Stimulated activated CD4-positive, alpha-beta T cell treated with anti-CD3 and anti-CD28 coated beads, Interleukin-15, amount 100 ng/mL, for 48 hours (primary cell): ENCODE measurements at places on chromosomes 16 and 17.

- DNase-seq, result no peak
Measured at GRCh38 chr17:62601471-62601870, 26.0 kb upstream of the MRC2 start.

DNA sequence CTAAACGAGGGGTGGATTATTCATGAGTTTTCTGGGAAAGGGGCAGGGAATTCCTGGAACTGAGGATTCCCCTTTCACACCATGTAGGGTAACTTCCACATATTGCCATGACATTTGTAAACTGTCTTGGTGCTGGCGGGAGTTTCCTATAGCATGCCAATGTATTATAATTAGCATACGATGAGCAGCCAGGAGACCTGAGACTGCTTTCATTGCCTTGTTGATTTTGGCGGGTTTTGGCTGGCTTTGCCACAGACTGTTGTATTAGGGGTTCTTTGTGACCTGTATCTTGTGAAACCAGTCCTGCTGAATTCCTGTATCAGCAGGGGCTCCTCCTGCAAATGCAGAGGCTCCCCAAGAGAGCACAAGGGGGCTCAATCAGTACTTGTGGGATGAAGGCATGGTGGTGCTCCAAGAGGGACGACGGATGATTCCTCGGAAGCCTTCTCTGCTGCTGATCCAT, 104.4 kb upstream of the CACNG5 start:
- no peak for DNase-seq

DNA sequence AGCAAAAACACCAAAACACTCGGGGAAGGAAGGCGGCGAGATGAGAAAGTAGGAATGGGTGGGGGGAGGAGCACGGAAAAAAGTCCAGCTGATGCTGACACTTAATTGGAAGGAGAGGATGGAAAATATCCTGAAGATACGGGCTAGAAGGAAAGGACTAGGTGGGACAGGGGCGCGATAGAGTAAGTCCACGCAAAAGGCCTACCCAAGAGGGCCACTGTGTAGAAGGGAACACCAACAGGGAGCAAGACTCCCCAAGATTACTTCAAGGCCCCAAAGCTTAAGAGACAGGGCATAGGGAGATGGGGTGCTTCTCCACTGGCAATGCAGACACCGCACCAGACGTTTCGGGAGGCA, 736 bp downstream of the APPBP2 start:
- no peak for DNase-seq

GRCh38 chr16:3767333-3767986, 50.1 kb upstream of the TRAP1 start:
- DNase-seq, result no peak

- no peak for DNase-seq
Measured at GRCh38 chr17:5583426-5584382, 605 bp downstream of the NLRP1 start.

- DNase-seq, result no peak
Measured at GRCh38 chr17:71845337-71845736, 275.5 kb upstream of the SOX9 start.

- DNase-seq, result no peak
Measured at GRCh38 chr17:35865412-35866340, 3.0 kb downstream of the HEATR9 start.

DNA sequence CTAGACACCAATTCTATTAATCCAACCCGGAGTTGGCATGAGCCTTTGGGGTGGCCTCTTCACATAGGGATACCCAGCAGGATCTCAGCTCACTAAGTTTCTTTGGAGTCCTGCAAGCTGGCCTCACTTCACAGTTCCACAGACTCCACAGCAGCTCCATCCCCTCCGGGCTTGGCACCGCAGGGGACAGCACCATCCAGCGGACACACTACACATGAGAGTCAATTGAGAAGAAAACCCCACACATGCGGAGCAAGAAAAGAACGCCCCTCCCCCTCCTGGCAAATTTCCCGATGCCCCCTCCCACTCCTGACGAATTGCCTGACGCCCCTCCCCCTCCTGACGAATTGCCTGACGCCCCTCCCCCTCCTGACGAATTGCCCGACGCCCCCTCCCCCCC, 31.1 kb downstream of the KLHDC4 start:
- DNase-seq, result no peak

DNA sequence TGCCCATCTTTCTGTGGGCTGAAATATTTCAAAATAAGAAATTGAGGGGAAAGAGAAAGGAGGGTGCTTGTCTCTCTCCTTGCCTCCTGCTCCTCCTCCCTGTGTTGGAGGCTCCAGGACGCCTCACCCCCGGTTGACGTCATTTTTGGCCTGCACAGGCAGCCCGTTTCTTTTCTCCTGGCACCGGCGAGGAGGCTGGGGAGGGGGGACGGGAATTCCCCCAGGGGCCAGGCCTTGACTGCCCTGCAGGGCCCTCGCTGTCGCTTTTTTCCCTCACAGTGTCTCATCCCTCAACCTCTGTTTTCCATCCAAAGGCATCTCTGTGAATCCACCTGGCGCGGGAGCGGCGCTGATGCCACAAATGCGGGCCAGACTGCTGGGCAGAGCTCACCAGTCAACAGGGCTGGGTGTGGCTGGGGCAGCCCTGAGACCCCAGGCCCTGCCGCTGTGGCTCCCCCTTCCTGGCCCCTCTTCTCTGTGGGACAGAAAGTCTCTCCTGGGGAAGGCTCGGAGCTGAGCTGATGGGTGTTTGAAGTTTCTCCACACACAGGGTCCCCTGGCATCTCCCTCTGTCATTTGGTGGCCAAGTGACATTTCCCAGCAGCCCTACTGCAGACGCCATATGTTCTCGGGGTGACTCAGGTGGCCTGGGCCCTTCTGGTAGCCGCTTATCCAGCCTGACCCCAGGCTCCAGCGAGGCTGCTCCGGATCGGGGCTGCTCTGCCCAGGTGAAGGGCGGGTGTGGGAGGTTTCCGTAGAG, 16.0 kb downstream of the CENPX start:
- no peak for DNase-seq

GRCh38 chr16:27229891-27230470, 26.7 kb downstream of the KDM8 start:
- DNase-seq, result no peak

GRCh38 chr16:85759136-85759535, 8.2 kb upstream of the C16orf74 start:
- DNase-seq, result no peak

- DNase-seq, result no peak
Measured at GRCh38 chr17:28270055-28270454, 48.9 kb upstream of the TMEM97 start.

DNA sequence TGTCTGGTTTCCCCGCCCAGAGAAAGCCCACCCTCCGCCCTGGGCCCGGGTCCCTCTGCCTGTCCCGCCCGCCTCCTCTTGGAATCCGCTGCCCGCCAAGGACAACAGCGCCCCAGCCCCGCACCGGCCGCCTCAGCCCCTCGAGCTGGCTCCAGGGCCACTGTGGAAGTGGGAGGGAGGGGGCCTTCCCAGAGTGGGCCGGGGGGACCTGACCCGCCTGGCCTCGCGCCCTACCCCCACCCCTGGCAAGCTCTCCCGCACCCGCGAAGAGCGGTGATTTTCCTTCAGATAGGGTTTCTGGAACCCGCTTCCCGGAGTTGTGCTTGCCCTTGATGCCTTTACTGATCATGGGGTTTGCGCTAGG, 2.3 kb upstream of the CBX8 start:
- no peak for DNase-seq

GRCh38 chr16:84686707-84687298, 13.0 kb upstream of the USP10 start:
- DNase-seq, result no peak

DNA sequence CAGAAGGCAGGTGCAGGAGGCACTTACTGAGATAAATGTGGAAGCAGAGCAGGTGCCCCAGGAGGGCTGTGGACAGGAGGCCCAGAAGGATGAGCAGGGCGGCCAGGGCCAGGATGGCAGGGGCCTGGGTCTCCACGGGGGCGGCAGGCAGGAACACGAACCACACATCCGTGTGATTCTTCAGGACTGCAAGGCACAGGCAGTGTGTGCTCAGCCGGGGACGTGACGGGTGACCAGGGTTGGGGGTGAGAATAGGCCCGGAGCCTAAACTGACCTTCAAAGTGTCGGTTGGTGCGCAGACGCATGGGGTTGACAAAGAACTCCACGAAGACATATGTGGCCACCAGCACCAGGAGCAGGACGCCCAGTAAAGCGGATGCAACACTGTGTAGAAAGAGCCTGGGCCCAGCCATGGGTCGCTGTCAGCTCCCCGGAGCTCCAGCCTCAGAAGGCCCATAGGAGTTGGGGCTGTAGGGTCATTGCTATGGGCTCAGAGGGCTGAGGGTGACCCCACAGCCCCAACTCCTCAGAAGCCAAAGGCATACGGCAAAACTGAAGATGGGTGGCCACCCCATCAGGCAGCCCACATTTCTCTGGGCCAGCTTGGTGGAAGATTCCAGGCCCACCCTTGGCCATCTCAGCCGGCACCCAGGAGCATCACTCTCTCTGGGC, 5.4 kb upstream of the TPPP3 start:
- no peak for DNase-seq

DNA sequence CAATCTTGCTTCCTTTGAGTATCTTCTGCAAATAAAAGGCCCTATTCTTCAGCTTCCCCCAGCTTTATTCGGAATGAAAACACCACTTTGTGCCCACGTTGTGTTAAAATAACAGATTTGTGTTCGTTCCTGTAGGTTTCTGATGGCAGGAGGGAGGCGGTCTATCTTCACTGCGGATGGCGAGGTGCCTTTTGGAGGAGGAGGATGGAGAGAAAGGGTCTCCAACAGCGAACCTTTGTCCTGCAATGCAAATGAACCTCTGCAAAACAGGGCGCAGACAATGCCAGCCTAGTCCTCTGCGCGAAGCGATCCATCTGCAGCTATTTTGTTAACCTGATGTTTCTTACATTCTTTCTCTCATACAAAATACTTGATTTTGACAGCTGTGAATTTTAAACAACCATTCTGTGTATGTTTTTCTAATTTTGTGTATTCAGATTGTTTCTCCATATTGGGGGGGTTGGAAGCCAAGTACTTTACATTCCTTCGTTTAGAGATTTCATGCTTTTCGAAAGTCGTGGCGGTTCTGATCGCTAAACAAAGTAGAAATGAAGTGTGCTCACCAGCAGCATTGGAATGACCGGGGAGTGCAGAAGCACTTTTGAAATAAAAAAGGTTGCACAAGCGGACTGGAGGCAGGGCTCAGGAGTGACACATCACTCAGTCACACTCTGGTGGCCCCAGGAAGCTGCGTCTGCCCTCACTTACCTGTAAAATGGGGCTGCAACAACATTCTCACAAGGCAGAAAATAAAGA, 279.0 kb upstream of the IRX5 start:
- DNase-seq, result no peak

DNA sequence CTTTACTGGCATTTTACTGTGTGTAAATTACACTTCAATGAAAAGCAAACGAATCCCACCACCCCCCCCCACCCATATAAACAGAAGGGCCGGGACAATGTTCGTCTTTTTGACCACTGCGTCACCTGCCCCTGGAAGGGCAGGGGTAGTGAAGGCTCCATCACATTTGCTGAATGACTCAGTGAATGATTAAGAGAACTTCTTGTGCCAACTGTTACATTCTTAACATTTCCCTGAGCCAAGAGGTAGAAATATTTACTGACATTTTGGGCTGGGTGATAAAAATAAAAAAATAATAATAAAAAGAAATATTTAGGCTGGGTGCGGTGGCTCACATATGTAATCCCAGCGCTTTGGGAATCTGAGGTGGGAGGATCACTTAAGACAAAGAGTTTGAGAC, 24.1 kb downstream of the C16orf96 start:
- DNase-seq, result no peak

DNA sequence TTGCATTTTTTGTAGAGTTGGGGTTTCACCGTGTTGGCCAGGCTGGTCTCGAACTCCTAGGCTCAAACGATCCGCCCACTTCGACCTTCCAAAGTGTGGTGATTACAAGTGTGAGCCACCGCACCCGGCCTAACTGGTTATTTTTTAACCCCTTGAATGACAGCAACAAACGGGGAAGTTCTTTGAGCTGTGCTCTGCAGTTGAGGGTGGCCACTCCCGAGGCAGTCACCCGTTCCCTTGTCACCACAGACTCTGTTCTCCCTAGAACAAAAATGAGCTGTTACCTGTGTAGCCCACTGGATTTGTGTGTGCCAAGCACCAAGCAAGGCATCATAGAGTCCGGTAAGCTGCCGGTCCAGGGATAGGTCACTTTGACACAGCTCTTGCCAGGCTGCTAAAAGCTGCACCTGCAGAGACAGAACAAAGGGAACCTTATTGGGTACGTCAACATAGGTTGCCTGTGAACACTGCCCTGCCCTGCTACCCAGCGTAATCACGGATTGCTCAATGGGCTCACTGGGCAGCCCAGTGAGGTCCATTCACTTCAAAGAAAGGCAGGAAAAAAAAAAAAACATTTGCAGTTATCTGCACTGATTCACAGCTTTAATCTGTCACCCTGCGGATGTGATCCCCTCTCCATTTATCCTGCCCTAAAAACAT, 19.6 kb downstream of the COG7 start:
- DNase-seq, result no peak

GRCh38 chr17:1559047-1560043, 3.2 kb downstream of the PITPNA start:
- no peak for DNase-seq

GRCh38 chr17:2369039-2369438, 31.7 kb downstream of the SGSM2 start:
- DNase-seq, result no peak

GRCh38 chr17:37710344-37710886, 34.4 kb downstream of the HNF1B start:
- no peak for DNase-seq

- DNase-seq, result no peak
Measured at GRCh38 chr17:50270435-50271362, 3.6 kb upstream of the TMEM92 start.

- no peak for DNase-seq
Measured at GRCh38 chr16:2147378-2147777, 1.0 kb upstream of the RAB26 start.

GRCh38 chr16:57760357-57761160, 25.0 kb downstream of the KATNB1 start:
- no peak for DNase-seq

- DNase-seq, result no peak
Measured at GRCh38 chr16:67228905-67229304, 2.0 kb downstream of the TMEM208 start.

GRCh38 chr17:61863801-61864126, 436 bp upstream of the BRIP1 start:
- no peak for DNase-seq

DNA sequence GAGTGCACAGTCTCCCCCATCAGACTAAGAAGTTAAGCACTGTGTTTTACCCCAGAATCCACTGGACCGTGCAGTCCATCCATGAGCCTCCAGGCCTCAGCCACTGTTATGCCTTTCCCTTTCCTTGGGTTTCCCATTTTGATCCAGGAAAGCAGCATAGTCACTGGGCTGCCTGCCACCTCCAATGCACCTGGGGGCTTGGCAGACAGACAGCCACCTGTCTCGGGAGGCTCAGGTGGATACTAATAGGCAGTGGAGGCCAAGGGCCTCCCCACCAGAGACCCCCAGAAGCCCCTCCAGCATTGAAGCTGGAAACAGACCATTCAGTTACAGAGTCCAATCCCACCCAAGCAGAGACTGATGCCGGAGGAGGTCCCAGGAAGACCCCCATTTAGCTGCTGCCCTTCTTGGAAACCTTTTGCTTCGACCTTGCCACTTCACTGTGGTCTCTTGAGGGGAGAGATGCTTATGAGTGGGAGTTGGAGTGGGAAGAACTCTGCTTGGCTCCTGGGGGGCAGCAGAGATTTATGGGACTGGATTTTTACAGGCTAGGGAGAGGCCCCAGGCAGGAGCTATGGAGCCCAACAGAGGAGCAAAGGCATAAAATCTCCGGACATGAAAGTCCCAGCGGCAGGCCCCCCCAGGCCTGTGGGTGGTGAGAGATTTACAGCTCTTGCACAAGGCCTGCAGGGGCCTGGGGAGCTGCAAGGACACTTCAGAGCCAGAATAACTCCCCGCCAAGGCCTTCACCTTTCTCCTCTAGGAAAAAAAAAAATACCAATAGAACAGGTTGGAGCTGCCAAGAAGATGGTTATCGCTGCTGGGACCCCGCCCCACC, 12.2 kb upstream of the SP2 start:
- DNase-seq, result no peak
